ENCODE measurements at places on chromosomes 2 and 18.

- DNase-seq = no peak
These were observed 1.4 kb downstream of the PRKD3 start for GRCh38 chr2:37323176-37323780.

GRCh38 chr2:344811-345210 lies 56.9 kb upstream of the ALKAL2 start:
- no peak for DNase-seq

DNA sequence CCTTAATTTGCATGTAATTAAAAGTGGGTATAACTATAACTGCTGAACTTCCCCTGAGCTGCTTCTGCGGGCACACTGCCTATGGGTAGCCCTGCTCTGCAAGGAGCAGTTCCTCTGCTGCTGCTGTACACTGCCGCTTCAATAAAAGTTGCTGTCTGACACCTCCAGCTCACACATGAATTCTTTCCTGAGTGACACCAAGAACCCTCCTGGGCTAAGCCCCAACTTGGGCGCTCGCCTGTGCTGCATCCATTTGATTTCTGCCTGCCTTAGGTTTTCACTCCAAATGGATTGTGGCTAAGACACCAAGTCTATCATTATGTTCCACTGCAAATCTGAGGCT lies 215.7 kb downstream of the ANAPC1 start:
- DNase-seq = no peak

DNA sequence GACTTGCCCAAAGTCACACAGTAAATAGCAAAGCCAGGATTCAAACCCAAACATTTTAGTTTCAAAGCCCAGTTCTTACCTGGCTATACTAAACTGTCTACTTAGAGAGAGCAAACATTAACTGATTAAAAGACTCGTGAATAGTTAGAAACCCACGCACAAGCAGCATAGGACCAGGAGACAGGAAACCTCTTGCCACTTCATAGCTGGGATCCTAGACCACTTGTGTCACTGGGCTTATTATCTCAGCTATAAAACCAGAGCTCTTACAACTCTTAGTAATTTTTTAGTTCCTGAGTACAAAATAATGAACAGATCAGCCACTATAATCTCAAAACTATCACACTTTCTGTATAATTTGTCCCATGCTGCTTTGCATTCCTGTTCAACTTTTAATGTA lies 2.4 kb upstream of the AAK1 start:
- no peak for DNase-seq

- DNase-seq = peak; percentile 56
These were observed 80.0 kb downstream of the RHBDD1 start for GRCh38 chr2:226915846-226916360.

GRCh38 chr2:54106631-54107454 lies 8.6 kb upstream of the ACYP2 start:
- peak; percentile 34 for DNase-seq

GRCh38 chr2:50118905-50119702 lies 912.8 kb downstream of the NRXN1 start:
- DNase-seq = no peak

GRCh38 chr2:160015746-160016145 lies 46.7 kb downstream of the PLA2R1 start:
- DNase-seq = no peak

- DNase-seq = no peak
These were observed 15.3 kb upstream of the CREB1 start for GRCh38 chr2:207514451-207514850.

GRCh38 chr2:133293544-133294353 lies 274.5 kb downstream of the NCKAP5 start:
- DNase-seq = no peak

- DNase-seq = peak; percentile 80
These were observed 883.2 kb downstream of the SLC4A3 start for GRCh38 chr2:220510668-220511067.

DNA sequence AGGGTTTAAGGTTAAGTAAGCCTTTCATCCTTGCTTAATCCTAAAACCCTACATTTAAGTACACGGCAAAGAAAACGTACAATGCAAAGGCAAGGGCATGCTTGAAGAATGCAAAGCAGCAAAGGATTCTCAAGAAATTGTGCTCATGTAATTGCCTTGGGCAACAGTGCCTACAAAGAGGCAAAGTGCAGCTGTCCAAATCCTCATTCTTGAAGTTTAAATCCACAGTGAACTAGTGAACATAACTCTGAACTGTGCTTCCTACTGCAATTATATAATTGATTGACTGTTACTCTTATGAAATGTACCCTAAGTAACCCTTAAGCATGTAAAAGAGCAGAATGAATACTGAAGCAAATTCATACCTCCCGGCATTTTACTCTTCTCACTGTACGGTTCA lies 85.4 kb downstream of the MAP3K20 start:
- DNase-seq = no peak

DNA sequence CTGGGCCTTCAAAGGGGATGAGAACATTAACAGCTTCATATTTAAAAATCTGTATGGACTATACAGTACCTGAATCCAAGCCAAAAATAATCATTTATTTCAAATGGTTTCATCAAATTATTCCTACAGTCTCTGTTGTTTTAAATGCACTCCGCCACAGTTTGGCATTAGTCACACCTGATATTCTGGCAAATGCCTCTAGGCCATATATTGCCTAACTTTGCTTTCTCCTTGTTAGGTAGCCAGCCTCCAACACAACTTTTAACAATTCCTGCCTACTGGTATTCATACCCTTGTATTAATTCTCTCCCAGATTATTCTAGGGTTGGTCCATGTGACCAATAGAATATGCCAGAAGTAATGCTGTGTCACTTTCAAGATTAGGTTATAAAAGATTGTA lies 146.6 kb upstream of the FANCL start:
- no peak for DNase-seq

DNA sequence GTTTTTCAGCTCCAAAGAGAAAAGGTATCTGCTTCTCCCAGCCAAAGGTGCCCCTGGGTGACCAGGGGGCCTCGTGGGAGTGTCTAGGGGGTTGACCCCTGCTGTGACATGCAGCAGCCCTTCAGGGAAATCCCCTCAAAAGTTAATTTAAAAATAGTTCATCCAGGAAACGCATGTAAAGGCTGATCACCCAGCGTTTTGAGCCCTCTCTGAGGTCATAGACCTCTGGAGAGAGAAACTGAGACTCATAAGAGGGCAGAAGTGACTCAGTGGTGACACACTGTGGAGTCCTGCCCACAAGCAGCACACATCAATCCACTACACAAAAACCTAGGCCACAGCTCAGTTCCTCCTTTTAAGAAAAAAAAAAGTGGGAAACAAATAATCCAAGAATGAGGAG lies 11.9 kb downstream of the GAL3ST2 start:
- DNase-seq = no peak

DNA sequence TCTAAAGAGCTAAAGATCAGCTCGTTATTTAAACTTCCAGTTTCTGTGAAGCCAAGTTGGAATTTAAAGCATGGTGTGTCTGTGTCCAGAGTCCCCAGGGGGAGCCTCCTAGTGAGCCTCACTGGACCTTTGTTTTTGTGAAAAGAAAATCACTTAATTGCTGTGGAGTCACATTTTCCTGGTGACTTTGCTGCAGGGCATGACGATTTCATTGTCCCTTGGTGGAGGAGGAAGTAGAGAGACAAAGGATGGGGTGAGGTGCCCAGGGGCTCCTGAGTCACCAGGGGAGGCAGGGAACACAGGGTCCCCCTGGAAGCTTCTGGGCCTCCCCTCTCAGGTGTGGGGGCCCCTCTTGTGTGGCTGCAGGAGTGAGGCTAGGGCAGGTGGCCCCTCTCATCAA lies 19.7 kb downstream of the ATP6V1C2 start:
- DNase-seq = no peak

DNA sequence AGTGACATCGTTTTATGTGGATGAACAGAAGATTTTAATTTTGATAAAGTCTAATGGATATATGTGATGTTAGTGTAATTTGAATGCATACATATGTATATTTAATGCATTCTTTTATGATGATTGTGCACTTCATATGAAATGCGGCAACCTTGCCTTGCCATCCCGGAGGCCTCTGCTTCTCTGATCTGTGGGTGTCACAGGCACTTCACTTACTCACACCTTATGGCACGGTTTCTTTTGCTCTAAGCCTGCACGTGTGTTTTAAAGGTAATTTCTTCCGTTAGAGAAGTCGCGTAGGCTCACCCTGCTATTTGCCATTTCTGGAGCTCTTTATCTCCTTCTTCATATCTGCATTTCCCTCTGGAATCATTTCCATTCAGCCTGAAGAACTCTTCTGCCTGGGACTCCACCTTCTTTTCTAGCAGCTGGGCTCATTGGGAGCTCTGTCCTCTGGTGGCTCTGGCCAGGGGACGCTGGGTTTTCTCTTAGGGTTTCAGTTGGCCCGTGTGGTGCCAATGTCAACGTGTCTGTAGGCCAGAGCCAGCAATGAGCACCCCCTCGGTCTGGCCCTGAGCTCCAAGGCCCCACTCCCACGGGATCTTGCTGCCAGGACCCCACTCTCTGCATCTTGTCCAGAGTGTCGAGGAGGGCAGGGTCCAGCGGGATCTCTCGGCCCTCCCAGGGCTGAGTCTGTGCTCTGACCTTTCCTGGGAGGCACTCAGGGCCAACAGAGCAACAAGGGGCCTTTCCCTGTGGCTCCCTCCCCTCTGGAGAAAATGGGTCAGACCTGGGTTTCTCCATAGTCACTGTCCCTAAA lies 97.3 kb downstream of the RTP5 start:
- DNase-seq = peak; percentile 22

- DNase-seq = peak; percentile 99
These were observed 6.0 kb upstream of the SLC35F6 start for GRCh38 chr2:26757873-26758789.

DNA sequence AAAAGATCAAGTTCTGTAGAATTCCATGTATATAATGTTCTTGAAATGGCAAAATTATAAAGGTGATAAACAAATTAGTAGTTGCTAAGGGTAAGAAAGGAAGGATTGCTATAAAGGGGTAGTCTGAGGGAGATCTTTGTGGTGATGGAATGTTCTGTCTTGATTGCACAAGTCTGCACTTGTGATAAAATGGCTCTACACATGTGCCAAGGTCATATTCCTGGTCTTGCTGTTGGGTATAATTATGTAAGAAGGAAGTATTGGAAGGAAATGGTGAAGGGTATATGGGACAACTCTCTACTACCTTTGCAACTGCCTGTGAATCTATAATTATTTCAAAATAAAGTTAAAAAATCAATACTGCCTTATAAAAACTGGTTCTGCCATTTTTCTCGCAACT lies 15.3 kb downstream of the SGPP2 start:
- DNase-seq = no peak

All from fibroblast of skin of abdomen (primary cell).